ENCODE measurements at places on chromosomes 3 and 15.

- DNase-seq = no peak
Observed at GRCh38 chr3:43994657-43995546, 246.8 kb upstream of the TOPAZ1 start.

DNA sequence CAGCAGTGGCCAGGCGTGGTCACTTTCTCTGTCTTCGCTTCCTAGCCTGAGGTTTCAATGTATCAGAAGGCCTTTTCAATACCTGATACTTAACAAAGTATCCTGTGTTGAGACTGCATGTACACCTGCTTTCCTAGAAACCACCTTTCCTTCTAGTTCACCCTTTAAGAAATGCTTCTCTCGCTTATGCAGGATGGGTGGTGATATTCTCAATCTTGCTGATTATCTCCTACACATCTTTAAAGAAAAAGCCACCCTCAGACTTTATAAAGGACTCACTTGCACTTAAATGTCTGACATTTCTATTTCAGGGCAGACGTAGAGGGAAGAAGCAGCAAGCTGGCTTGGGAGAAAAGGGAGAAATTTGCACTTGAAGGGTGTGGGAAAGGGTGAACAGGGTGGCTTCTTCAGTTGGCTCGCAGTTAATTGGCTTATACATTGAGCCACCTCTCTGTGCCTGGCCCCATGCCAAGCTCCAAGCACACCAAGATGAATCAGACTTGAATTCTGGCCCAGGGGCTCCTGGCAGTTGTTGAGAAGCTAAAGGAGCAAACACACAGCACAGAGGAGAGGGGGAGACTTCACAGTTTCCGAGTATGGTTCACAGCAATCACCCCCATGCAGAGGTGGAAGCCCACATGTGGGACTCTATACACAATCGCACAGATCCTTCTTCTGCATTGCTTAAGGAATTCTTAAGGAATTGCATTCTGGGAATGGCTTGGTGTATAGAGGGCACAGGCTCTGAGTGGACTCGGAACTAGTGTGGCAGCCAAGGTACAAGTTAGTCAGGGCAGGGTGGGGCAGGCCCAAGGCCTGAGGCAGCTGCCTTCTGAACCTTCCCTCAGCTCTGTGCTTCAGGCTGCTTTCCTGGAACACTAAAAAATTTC, 1.3 kb downstream of the ARL6IP5 start:
- no peak for DNase-seq

- no peak for DNase-seq
Observed at GRCh38 chr3:175713268-175713667, 854.1 kb downstream of the NAALADL2 start.

DNA sequence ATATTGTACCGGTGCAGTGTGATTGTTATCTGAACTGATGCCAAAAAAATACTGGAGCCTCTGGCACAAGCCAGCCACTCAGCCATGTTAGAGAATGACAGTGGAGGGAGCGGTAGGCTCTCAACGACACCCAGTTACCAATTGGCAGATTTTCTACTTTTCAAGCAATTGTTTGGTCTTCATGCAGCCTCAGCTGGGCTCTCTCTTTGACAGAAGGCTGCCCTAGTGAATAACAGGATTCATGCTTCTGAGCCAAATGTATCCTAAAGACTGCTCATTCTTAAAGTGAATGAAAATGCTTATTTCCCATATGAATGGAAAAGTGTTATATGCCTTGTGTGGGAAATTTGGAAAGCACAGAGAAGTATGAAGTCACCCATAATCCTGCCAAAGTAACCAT, 261.2 kb upstream of the TRIM42 start:
- peak; percentile 21 for DNase-seq

- DNase-seq = no peak
Observed at GRCh38 chr3:182565916-182566796, 227.1 kb upstream of the ATP11B start.

DNA sequence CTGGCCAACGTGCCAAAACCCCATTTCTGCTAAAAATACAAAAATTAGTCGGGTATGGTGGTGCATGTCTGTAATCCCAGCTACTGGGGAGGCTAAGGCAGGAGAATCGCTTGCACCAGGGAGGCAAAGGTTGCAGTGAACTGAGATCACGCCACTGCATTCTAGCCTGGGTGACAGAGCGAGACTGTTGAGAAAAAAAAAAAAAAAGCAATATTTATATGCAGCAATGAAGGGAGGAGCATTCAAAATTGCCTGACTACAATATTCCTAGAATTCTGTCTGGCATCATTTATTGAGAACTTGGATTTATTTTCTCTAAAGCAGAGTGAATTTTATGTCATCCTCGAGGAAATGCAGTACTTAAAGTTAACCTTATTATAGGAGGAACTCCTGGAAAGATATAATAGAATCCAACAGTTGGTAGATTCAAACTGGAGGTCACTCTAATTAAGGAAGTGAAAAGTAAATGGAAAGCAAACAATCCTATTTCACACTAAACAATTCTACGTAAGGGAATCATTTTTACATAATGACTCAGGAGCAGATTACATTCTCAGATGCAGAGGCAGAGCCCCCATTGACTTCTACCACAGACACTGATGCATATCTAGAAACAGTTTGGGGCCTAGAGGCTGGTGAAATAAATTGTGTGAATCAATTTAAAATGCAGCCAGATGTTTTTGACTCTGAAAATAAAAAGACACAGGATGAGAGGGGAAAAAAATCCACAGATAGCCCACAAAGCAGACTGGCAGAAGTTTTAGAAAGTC, 82.1 kb upstream of the FHIT start:
- no peak for DNase-seq

Data from NCI-H1694 (cell line).